Activated naive CD4-positive, alpha-beta T cell treated with Interleukin-2 at 50 U/mL for 16 hours (primary cell): ENCODE measurements at places on chromosomes 11 and 22.

GRCh38 chr11:128909438-128910125 lies 18.4 kb downstream of the KCNJ5 start:
- no peak for DNase-seq

- DNase-seq = no peak
These were observed 44.3 kb downstream of the OR4D9 start for GRCh38 chr11:59555601-59556114.

DNA sequence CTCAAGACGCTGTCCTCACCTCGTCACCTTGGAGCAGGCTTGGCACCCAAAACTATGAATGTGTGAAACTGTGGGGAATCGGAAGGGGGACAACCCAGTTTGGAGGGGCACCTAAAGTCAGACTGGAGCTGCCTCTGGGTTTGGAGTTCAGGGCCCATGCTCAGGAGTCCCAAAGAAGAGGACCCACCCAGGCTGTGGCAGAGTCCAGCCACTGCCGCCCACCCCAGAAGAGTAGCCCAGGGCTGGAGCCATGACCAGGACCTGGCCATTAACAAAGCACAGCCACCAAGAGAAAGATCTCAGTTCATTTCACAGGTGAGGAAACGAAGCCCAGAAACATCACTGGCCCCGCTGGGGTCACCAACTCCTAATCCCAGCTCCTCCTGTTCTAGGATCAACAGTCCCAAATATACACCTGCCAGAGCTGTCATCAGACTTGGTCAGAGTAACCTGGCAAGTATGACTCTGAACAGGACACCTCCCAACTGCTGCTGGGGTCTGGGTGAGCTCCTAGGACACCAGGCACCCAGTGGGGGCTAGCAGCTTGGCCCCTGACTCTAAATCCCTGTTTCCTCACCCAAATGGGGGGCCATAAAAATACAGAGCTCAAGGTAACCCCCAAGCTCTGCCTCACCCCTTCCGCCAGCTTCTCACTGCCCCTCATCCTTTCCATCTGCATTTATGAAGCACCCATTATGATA lies 2.7 kb downstream of the RAB3IL1 start:
- no peak for DNase-seq

DNA sequence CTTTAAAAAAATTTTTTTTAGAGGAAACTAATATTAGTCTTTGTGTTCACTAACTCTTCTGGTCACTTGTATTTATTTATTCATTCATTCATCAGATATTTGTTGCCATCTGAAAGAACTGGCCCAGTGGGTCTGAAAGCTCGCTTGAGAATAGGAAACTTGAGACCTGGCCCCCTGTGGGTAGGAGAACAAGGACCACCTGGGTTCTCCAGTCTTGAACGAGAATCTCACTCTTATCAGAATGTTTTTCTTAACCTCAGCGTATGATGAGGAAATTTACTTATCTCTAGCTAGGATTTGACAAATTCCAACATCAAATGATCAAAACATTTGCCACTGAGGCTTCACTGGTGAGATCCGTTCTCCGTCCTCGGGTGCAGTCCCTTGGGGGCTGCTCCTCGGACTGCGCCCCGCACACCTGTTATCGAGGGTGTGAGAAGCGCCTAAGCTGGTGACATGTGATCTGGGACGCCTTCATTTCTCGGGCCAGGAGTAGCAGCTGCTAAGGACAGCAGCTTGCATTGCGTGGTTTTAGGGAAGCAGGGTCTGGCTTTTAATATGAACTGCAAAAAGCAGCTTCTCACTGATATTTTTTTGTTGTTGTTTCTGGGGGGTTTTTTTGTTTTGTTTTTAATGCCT lies 6.3 kb downstream of the C22orf31 start:
- DNase-seq = no peak

- peak; percentile 55 for DNase-seq
These were observed at the start of gene CNIH2 for GRCh38 chr11:66277471-66278362. Gene CNIH2 (plus strand): TSS chr11:66278175. CDS start chr11:66278457, 282 bp downstream.

DNA sequence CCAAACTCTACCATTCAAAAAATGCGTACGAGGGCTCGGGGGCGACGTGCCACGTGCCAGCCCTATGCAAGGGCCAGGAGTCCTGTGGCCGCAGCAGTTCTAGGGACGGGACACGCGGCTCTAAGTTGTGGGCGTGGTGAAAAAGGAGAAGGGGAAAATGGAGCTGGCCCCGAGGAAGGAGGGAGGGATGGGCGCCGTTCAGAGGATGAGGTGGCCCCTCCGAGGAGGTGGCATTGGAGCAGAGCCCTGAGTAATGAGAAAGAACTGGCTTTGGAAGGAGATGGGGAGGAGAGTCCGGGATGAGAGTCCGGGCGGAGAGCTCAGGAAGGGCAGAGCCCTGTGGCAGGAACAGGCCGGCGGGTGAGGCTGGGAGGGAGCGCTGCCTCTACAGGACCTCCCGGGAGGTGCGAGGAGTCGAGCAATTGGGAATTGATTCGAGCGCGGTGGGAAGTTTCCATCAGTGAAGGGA lies 21.0 kb downstream of the OTUB1 start:
- no peak for DNase-seq

GRCh38 chr11:46675288-46675851 lies 25.0 kb downstream of the ARHGAP1 start:
- DNase-seq = no peak

DNA sequence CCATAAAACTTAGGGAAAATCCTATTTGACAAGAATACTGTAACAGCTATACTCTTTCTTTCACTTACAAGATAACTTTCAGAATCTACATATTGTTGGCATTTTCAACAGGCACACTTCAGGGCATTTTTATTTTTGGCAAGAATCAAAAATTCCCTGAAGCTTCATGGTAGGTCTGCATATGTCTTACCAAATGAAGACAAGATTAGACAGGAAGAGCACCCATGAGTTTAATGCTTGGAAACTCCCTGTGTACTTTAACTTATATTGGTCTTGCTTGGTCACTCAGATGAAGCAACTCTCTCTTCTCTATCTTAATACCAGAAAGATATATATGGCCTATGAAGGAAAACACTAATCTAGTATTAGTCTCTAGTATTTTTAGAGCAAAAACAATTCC lies 137.7 kb downstream of the ATG16L2 start:
- no peak for DNase-seq

DNA sequence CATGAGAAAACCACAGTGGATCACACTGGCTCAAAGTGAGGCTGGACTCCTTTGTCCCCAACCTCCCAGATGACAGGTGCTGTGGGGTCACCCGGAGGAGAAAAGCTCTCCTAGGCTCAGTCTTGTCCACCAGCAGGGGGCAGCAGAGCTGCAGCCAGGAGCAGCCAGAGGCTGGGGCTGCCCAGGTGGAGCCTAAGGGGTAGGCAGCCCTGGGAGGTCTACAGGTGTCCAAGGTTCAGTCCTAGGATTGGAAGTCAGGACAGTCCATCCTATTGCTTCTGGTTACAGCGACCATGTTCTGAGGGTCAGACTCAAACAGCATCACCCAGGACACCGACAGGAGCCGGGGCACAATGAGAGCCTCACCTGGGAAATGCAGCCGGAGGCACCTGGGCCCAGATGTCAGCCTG lies 77.6 kb upstream of the IGLL5 start:
- peak; percentile 79 for DNase-seq

DNA sequence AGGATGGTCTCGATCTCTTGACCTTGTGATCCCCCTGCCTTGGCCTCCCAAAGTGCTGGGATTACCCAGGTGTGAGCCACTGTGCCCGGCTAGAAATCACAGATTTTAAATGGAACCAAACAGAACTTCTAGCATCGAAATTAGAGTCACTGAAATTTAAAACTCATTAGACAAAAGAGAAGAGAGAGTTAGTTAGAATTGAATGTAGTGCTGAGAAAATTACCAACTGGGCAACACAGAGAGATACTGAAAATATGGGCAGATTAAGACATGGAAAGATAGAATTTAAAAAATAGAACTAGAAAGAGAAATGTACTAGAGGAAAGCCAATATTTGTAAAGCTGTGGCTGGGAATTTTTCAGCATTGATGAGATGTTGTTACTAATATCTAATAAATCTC lies 217.9 kb downstream of the TBC1D22A start:
- DNase-seq = no peak

GRCh38 chr11:26219183-26220117 lies 112.5 kb upstream of the ANO3 start:
- DNase-seq = no peak

DNA sequence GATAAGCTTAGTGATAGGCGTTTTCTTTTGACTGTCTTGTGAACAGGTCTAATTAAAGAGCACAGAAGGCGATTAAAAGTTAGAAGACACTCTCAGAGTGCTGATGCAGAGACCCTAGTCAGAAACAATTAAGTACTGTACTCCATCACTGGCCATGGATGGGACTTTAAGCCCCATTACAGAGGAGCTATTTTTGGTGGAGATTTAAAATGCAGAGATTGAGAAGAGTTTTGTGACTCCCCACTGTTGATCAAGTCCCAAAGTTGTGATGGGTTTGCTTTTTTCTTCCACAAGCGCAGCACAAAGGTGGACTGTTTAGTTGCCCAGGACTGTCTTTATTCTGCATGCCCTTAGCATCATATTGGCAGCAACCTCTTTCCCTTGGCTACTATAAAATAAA lies 978 bp downstream of the LUZP2 start:
- DNase-seq = no peak
